Heart right ventricle (tissue), 16 donors: ENCODE measurements at places on chromosomes 4 and X. TPM values are rescaled to one million over a fixed set of nuclear protein-coding genes. Genes with fewer than 3 reads are reported as not detected.

DNA sequence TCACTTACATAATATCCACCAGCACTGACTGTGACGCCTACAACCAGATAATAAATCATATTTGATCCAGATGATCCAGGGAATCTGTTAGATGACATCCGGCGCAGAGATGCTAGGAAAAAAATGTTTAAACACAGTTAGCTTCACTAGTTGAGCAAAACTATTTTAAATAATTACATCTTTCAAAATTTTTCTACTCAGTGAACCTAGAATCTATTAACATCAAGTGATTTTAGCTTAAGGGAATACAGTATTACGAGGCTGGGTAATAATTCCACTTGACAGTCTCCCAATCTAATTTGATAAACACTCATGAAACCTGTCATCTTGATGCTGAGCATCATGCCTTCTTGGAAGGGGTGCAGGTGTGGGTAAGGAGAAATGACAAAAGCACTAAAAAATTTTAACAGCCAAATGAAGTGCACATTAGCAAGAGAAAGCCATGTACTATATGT is 4.7 kb downstream of the MGARP start:
- no peaks in the 10 kb centered on the region for H3K36me3 ChIP-seq
- no peak overlapping the region for H3K4me3 ChIP-seq
- H3K27ac ChIP-seq, result no peak overlapping the region
- H3K4me1 ChIP-seq, result peaks cover 6% of the 10 kb centered on the region
- no peak for DNase-seq

DNA sequence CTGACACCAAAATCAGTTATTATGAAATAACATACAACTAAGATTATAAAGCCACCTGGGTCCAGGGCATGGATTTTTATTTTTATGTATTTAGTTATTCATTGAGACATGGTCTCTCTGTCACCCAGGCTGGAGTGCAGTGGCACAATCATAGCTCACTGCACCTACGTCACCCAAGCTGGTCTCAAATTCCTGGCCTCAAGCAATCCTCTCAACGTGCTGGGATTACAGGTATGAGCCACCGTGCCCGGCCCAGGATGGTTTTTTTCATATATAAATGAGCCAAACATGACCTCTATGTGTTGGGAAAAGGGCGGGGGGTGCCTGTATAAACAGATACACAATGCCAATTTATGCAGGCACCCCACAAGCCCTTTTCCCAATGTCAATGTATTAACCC is 24.6 kb downstream of the ZNF630 start:
- H3K27ac ChIP-seq, result no peak overlapping the region
- no peak for DNase-seq
- H3K4me3 ChIP-seq, result no peak overlapping the region
- H3K27me3 ChIP-seq, result no peaks in the 10 kb centered on the region
- no peaks in the 10 kb centered on the region for H3K36me3 ChIP-seq

DNA sequence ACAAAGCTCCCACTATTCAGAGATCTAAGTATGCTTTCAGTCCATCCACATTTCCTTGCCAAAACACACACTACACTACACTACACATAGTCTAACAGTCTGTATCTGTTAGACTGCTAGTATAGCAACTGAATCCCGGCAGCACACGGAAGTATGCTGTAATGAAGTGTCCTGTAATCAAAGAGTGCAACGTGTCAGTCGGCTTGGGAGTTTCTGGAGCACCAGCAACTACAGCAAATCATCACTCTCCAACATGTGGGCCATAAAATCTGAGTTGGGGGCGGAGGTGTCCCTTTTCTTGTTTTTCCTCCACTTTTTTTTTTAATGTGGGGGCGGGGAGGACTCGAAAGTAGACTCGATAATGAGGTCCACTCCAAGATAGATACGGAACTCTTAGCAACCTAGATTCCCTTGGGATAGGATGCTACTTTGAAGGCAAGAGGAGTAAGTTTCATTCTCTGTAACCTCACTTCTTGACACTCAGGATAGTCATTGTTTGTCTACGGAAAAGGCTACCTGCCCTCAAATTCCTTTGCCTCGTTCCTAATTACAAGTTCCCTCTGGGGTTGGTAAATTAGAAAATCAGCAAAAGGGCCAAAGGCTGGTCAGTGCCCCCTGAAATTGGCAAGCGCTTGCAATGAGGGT is 722 bp downstream of the SLC10A7 start:
- H3K27me3 ChIP-seq, result no peaks in the 10 kb centered on the region
- DNase-seq, result peak; percentile 7
- H3K36me3 ChIP-seq, result no peaks in the 10 kb centered on the region
- peak overlapping the region; percentile 72 for H3K27ac ChIP-seq
- peak overlapping the region; percentile 91 for H3K4me3 ChIP-seq

The TADA2B gene
- 38.4 TPM for total RNA-seq

DNA sequence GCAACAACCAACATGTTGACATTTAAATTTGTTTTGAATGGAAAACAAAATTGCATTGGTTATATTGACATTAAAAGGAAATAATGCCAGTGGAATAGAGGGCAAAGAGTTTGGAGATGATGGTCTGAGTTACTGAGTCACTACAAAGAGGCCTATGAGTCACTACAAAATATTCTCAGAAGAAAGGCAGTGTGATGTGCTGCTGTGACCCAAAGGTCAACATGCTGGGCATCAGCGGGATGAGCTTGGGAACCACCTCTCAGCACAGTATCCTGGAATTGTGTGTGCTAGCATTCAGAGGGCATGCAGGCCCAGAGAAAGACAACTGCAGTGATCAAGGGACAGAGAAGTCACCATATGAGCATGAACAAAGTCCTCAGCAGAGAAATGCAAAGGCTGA is 2.8 kb downstream of the CMC4 start:
- H3K27ac ChIP-seq, result no peak overlapping the region
- DNase-seq, result no peak
- H3K36me3 ChIP-seq, result no peaks in the 10 kb centered on the region
- peaks cover 31% of the 10 kb centered on the region for H3K4me1 ChIP-seq

- DNase-seq, result no peak
- no peak overlapping the region for H3K27ac ChIP-seq
- no peaks in the 10 kb centered on the region for H3K36me3 ChIP-seq
- no peaks in the 10 kb centered on the region for H3K27me3 ChIP-seq
These were observed 22.0 kb downstream of the CXCL8 start for GRCh38 chr4:73762409-73762808.

The PABPC1L2A gene
- not detected for total RNA-seq

The PHEX gene
- 0.25 TPM for total RNA-seq

The DMRTC1B gene
- total RNA-seq, result not detected

GRCh38 chrX:54745676-54746075 is 52.4 kb downstream of the ITIH6 start:
- no peaks in the 10 kb centered on the region for H3K4me1 ChIP-seq
- no peak for DNase-seq
- no peaks in the 10 kb centered on the region for H3K36me3 ChIP-seq
- H3K27me3 ChIP-seq, result no peaks in the 10 kb centered on the region

- H3K27me3 ChIP-seq, result no peaks in the 10 kb centered on the region
- H3K4me3 ChIP-seq, result no peak overlapping the region
- DNase-seq, result no peak
- H3K27ac ChIP-seq, result no peak overlapping the region
- no peaks in the 10 kb centered on the region for H3K36me3 ChIP-seq
These were observed 30.6 kb upstream of the ANTXR2 start for GRCh38 chr4:80103629-80104028.
